ENCODE measurements at places on chromosomes 4 and X. TPM values are rescaled to one million over a fixed set of nuclear protein-coding genes. Genes with fewer than 3 reads are reported as not detected.

- H3K4me1 ChIP-seq = peaks cover 18% of the 10 kb centered on the region
- H3K27me3 ChIP-seq = peaks cover 9% of the 10 kb centered on the region
- no peaks in the 10 kb centered on the region for H3K36me3 ChIP-seq
- H3K27ac ChIP-seq = no peak overlapping the region
- no peak for DNase-seq
Measured at GRCh38 chr4:98673978-98674377, 15.6 kb upstream of the TSPAN5 start.

- H3K27ac ChIP-seq = no peak overlapping the region
- H3K27me3 ChIP-seq = no peaks in the 10 kb centered on the region
- H3K4me1 ChIP-seq = peaks cover 6% of the 10 kb centered on the region
- no peaks in the 10 kb centered on the region for H3K36me3 ChIP-seq
Measured at GRCh38 chrX:85569686-85570085, 190.2 kb upstream of the POF1B start.

DNA sequence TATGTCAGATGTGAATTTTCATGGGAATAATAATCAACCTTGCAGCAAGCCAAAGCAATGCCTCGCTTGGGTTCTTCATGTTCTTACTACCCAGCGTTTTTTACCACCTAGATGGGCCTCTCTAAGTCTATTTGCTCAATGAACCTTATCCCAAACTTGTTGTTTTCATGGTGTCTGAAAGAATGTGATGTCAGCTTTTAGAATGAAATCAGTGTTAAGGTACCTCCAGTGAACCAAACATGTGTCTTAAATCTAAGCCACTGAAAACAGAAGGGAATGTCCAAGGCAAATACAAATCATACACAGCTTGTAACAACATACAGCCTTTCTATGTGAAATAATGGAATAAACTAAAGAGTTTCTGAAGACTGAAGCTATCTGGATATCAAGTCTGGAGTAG is 6.7 kb downstream of the EPGN start:
- no peak for DNase-seq
- no peaks in the 10 kb centered on the region for H3K4me1 ChIP-seq
- no peaks in the 10 kb centered on the region for H3K27me3 ChIP-seq
- no peaks in the 10 kb centered on the region for H3K36me3 ChIP-seq

The NAP1L5 gene
- total RNA-seq = 5.2 TPM

The F9 gene
- not detected for total RNA-seq

The STAP1 gene
- 11.0 TPM for total RNA-seq

The MSX1 gene
- total RNA-seq = 0.09 TPM
